CD4-positive, alpha-beta T cell (primary cell): ENCODE measurements at places on chromosomes 12 and 14.

DNA sequence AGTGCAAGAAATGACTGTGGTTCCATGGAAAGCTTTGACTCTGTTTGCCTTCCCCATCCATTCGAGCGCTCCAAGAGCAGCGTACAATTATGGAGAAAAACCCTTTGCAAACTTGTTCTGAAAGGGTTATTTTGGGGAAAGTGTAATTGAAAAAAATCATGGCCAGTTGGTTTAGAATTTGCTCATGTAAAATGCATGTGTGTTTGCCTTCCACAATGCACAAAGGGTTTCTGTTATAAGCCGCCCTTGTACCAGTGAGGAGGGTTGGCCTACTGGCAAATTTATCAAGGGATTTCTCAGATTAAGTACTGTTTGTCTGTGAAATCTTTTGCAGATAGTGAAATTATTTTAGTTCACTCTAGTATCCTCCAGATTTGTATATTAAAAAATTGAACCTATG is 62.7 kb upstream of the PELI2 start:
- DNase-seq: no peak

- no peak for DNase-seq
Observed at GRCh38 chr12:89134213-89134770, 218.0 kb downstream of the DUSP6 start.

GRCh38 chr12:121804417-121805111 is 755 bp downstream of the SETD1B start:
- DNase-seq: peak; percentile 87

DNA sequence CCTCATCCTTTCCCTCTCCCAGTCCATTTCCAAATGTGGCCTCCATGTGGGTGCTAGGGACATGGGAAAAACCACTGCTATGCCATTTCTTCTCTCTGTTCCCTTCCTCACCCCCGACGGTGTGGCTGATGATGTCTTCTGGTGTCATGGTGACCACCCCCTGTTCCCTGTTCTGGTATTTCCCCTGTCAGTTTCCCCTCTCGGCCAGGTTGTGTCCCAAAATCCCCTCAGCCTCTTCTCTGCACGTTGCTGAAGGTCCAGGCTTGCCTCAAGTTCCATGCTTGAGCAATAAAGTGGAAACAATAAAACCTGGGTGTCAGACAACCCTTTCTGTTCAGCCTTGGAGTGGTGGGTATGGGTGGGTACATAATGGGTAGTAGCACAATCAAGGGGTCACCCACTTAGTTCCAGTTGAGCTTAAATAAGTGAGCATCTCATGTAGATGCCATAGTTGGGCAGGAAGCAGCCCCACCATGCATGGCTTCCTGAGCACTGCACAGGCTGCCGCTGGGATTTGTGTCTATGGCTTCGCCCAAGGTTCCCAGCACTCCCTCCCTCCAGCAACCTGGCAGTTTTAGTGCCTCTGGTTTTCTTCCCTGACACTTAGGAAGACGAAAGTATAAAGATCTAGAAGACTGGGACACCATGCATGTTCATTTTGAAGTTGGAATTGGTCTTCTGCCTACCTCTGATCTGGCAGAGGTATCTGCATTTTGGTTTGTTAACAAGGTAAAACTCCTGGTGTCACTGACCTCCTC is 8.7 kb upstream of the ITFG2 start:
- DNase-seq: no peak

- DNase-seq: no peak
Observed at GRCh38 chr12:89783359-89784060, 74.9 kb upstream of the ATP2B1 start.

- DNase-seq: no peak
Observed at GRCh38 chr12:4046495-4046840, 173.3 kb upstream of the PARP11 start.

- peak; percentile 77 for DNase-seq
Observed at GRCh38 chr14:72451054-72451972, 442.6 kb downstream of the DPF3 start.

DNA sequence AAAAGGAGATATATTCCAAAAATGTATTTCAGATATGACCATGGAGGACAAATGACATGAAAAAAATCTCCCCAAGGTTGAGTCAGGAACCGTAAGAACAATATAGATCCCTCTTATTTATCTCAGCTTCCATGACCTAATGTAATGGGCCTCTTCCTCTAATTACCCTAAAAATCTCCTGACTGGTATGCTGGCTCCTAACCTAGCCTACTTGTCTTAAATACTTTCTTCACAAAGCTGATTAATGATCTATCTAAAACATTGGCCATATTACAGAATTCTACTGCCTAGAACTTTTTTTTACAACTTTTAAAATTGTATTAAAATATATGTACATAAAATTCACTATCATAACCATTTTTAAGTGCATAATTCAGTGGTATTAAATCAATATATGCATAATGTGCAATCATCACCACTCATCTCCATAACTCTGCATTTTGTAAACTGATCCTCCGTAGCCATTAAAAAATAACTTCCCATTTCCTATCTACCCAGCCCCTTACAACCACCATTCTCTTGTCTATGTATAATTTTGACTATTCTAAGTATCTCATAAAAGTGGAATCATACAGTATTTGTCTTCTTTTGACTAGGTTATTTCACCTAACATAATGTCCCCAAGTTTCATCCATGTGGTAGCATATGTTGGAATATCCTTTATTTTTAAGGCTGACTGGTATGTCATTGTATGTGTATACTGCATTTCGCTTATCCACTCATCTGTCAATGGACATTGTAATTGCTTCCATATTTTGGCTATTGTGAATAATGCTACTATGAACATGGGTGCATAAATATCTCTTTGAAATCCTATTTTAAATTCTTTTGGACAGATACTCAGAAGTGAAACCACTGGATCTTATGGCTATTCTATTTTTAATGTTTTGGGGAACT is 464.6 kb downstream of the ADAMTS20 start:
- no peak for DNase-seq

GRCh38 chr14:65772466-65772865 is 359.9 kb downstream of the FUT8 start:
- no peak for DNase-seq

DNA sequence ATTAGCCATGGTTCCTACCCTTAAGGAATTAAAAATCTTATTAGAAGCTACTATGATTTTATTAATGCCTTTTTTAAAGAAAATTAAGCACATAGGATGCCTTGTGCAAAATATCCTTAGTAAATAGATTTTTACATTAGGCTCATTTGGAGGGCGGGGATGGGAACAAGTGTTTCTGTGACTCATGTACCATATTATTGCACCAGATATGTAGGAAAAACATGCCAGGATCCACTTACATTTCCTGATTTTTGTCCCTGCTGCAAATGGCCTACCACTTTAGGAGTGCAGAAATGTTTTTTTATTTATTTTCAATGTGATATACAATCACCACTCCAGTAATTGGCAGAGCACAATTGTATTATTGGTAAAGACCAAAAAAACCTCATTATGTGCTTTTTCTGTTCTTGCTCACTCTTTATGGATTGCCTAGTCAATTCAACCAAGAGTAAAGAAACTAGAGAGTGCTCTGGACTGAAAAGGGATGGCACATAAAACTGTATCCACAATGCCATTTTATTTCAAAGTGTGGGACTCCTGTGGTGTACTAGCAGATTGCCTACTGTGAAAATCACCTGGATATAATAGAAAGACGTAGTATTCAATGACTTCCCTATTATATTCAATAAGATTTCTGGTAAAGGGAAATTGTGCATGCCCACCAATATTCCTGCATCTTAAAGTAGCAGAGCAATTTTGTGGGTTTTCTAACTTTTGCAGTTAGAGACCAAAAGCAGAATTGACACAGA is 86.9 kb downstream of the ANO6 start:
- no peak for DNase-seq

GRCh38 chr14:65302571-65303189 is 109.8 kb upstream of the FUT8 start:
- no peak for DNase-seq

- no peak for DNase-seq
Observed at GRCh38 chr12:82412246-82412645, 53.9 kb downstream of the METTL25 start.

- DNase-seq: no peak
Observed at GRCh38 chr14:89616425-89616824, 199.4 kb upstream of the FOXN3 start.

GRCh38 chr12:105748806-105749600 is 389.8 kb downstream of the NUAK1 start:
- DNase-seq: no peak

- DNase-seq: no peak
Observed at GRCh38 chr14:91175291-91176201, 61.7 kb downstream of the DGLUCY start.

DNA sequence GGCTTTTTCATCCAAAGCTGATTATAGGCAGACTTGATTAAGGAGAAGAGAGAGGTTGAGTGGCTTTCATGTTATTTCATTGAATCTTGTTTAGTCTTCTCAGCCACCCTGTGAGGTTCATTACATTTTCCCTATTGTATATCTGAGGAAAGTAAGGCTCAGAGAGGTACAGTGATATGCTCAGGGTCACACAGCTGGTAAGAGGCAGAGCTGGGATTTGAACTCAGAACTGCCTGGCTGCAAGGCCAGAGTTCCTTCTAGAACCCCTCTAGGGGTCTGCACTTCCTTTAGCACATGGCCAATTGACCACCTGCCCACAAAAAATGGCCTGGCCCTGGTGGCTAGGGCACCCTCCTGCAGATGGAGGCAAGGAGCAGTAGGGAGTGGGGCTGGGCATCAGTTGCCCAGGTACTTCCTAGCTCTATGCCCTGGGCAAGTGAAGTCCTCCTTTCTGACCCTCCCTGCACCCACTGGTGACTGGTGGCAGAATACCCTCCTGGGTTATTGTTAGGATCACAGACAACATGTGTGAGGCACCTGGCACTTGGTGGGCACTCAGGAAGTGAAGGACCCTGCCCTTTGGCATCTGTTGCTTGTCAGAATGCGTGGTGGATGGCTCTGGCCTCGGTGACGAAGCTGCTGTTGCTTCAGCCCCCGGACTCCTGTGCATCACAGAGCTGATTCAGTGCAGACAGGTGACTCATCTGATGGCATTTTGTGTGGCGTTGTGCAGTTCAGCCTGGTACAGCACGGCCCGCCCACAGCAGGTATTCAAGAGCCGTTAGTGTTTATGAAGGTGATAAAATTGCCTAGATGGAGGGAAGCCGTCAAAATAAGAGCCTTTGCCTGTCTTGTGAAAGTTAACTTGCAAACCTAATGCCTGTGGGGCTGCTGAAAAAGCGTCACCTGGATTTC is 115.8 kb downstream of the SLC25A47 start:
- DNase-seq: no peak

GRCh38 chr12:55676707-55677106 is 31.0 kb downstream of the ITGA7 start:
- DNase-seq: no peak

DNA sequence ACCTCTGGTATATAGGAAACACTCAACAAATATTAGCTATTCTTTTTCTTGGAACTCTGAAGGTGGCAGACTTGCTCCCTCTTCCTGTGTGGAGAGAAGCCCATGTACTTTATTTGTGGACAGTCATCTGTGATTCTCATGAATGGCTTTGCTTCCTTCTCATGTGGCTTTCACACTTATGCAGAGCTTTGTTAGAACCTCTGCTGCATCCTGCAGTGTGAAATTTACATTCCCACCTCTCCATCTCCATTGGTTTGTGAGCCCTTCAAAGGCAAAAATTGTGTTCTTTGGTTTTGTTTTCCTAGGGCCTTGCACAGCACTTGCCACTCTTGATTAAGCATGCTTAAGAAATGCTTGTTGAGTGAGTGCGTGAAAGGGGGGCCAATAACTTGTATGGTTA is 51.9 kb downstream of the BICD1 start:
- DNase-seq: no peak

DNA sequence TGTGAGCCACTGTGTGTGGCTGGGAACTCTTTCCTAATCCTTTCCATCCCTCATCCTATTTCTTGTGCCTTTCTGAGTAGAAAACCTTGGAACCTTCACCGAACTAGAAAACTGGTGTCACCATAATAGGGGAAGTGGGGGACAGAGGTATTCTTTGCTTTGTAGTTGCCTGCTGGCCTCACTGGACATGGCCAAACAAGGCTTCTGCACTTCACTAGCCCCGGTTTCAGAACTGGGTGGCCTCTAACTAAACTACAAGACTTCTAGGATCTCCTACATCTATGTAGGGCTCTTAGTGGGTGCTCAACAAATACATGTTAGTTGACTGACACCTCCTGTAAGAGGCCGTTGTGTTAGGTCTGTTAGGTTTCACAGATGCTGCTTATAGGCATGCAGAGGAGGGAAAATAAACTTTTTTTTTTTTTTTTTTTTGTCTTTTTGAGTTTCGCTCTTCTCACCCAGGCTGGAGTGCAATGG is 597 bp upstream of the CIROP start:
- DNase-seq: no peak

DNA sequence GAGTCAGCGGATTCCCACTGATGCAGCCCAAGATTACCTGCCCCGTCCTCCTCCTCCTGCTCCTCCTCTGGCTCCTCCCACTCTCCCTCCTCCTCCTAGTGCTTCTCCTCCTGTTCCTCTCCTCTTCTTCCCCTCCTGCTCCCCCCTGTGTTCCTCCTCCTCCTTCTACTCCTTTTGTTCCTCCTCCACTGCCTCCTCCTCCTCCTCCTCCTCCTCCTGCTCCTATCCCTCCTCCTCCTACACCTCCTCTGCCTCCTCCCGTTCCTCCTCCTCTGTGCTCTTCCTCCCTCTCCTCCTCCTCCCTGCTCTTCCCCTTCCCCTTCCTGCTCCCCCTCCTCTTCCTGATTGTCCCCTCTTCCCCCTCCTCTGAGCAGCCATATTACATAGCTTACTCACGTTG is 141.3 kb downstream of the CACNA1C start:
- no peak for DNase-seq

GRCh38 chr14:74574090-74574433 is 38.0 kb downstream of the LTBP2 start:
- no peak for DNase-seq

DNA sequence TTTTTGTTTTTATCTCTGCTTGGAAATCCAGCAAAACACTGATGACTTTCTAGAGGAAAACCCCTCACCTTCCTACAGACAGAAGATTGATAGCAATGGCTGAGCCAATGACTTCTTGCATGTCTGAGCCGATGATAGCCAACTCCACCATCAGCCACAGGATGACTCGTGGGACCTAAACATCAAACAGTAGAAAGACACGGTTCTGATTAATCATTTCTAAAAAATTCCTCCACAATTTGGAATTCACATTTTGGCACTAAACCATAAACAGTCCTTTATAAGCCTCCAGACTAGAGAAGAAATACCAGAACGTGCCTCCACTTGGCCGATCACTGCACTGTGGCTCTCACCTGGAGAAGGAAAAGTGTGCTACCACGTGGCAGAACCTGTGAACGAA is 25.9 kb downstream of the SLC11A2 start:
- no peak for DNase-seq

- DNase-seq: no peak
Observed at GRCh38 chr14:26867171-26867757, 269.4 kb upstream of the NOVA1 start.

GRCh38 chr12:94074216-94074979 is 74.0 kb upstream of the PLXNC1 start:
- no peak for DNase-seq

GRCh38 chr14:70032016-70032415 is 152.8 kb downstream of the SMOC1 start:
- no peak for DNase-seq

- DNase-seq: no peak
Observed at GRCh38 chr14:82837611-82838140, 1304.0 kb upstream of the SEL1L start.
